ENCODE measurements at places on chromosomes 3 and 15.

DNA sequence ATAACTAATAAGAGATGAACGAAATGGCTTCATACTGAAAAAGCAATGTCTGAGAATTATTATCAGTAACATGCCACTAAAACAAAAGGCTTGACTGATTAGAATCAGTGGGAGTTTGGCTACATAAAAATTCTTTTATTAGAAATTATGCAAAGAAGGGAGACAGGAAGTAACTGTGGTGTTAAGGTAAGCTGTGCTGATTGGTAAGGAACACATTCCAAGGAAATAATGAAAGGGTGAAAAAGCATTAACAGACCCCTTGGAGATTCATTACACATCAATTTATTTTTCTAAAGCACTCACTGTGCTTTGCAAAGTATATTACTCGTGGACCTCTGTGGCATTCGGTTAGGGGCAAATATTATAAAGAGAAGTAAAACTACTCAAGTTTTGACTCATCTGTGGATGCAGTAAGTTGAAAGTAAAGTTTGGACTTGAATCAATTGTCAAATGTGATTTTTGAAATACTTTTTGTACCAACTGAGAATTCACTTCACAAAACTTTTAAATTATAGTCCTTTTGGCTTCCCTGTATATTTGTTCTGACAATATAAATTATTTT is 176.1 kb upstream of the ZPLD1 start:
- DNase-seq, result no peak

DNA sequence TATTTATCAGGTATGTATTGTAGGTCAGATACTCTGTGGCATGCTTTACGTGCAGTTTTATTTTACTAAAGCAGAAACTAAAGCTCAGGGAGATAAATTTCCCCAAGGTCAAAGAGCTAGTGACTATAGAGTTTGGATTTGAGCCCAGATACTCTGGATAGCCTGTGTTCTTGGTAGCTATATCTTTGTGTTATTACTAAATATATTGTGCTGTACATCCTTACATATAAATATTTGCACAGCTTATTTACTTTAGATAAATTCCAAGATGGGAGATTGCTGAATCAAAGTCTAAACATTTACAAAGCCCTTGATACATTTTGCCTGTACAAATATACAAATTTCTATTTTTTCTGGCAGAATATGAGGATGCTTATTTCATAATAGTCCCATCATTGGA is 660.9 kb upstream of the NAALADL2 start:
- no peak for DNase-seq

- no peak for DNase-seq
Observed at GRCh38 chr3:52055537-52056351, 627 bp downstream of the DUSP7 start.

DNA sequence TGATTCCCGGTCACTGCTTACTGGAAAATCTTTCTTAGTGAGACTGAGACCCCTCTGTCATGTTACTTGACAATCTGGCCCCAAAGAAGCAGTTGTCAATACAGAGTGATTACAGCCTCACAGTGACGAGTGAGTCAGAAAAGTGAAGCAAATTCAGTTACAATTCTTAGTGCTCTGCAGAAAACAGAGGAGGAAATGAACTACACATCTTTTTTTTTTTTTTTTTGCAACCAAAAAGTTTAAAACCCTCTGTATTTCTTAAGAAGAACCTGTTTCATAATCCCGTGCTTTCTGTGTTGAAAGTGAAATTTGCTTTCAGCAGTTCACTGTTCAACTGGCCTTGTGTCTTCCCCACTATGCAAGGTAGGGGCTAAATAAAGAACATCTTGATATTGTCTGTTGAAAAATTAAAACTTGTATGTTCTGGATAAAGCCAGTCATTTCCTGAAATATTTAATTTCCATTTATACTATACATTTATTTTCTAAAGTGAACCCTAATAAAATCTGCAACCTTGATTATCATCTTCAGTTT is 1.9 kb downstream of the AQP9 start:
- no peak for DNase-seq

DNA sequence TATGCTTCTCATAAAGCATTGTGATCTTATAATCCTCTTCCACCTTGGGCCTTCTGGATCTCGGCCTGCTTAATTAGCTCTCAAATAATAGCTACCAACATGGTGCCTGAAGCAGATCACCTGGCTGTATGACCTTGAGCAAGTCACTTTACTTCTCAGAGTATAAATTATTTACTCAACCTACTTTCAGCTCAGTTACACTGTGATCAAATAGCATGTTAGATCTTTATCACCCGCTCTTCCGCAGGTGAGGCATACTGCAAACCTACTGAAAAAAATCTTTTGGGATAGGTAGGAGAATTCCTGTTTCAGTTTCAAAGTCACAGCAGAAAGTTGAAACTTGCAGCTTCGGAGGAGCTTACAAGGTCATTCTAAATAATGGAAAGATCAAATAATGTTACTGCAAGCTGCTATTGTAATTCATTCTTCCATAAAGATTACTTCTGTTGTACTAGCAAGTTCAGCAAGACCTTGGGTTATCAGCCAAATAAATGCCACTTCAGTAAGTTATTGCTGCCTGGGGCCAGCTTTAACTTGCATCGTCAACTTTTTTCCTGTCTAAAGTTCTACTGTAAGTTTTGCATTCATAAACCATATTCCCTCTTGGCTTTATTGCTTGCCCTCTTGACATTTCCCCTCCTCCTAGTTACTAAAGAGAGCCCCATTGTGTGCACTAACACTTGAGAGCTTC is 268.4 kb upstream of the ATP11B start:
- DNase-seq, result no peak
